Cortex of kidney (tissue), 1 donor: ENCODE measurements at places on chromosomes 5 and 9.

DNA sequence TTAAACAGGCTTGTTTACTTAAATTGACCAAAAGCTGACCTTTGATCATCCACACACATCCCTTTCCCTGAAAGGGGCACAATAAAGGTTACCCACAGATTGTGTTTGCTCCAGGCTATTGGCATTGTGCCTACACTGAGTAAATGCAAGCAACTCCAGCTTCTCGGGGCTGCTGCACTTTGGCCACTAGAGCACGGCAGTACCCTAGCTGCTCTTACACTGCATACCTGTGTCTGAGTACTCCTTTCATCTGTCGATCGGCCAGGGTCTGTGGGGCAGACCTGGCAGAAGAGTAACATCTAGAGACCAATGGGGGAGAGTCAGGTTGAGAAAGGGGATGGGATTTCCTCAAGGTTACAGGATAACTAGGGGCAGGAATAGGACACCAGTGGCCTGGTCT, 281.9 kb upstream of the NMUR2 start:
- no peak for DNase-seq

GRCh38 chr9:24572406-24572805, 26.7 kb upstream of the IZUMO3 start:
- no peak for DNase-seq

GRCh38 chr9:126165755-126166154, 160.9 kb upstream of the MVB12B start:
- DNase-seq = no peak

DNA sequence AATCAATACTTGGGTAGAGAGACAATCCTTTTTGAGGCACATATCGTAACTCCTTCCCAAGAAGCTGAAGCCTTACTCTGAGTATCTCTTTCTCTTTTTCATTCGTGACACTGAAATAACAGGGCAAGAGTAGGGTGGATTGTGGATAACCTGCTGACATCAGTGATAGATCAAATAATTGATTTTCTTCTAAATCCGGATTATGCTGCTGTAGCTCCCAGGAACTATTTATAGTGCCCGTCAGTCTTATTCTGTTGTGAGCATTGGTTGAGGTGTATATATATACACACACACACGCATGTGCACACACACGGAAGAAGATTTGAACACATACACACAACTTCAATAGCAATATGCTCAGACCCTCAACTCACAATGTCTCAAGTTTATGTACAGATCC, 43.2 kb upstream of the GLRA1 start:
- DNase-seq = no peak

DNA sequence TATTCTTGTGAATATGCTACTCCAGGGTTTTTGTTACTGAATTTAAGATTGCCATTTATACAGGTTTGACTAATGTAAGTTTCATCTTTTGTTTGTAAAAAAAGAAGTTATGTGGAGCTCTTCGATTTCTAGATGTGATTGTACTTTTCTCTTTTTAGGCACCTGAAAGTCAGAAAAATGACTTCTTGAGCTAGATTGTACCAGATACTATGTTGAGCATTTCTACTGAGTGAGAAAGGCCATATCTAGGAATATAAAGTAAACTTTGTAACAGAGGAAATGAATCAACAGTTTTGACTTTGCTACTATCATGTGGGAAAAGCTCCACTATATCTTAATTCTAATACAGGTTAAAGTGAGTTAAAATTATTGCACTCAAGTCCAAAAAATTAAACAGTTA, 25.1 kb downstream of the SMC5 start:
- DNase-seq = no peak

DNA sequence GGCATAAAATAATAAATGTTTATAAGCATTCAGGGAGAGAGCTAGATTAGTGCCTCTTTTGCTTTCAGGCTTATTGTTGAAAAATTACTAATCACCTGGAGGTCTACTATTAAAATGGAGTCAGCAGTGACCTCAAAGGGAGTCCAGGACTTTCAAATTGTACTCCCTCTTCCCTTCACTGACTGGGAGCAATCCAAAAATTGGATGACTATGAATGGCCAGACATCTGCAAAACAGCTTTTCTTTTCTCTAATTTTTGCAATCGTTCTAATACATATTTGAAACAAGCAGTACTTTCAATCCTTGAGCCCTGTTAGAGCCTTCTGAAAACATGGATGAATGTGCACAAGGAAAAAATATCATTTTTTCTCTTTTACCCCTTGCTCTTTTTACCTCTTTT, 461.8 kb downstream of the TMEM232 start:
- no peak for DNase-seq

DNA sequence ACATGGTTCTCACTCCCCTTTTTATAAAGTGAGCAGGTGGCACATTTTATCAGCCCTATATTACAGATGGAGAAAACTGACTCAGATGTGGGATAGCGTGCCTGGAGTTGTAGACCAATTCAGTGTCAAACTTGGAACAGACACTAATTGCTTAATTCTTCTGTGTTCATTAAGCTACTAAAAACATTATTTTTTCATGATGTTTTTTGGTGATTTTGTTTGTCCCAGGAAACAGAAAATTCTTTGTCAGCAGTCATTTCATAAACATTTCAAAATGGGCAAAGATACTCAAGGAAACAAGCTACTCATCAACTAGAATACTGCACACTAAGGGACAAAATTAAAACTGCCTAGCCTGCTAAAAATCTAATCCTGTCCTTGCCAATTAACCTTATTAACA, 2.2 kb downstream of the ABHD17B start:
- DNase-seq = no peak

DNA sequence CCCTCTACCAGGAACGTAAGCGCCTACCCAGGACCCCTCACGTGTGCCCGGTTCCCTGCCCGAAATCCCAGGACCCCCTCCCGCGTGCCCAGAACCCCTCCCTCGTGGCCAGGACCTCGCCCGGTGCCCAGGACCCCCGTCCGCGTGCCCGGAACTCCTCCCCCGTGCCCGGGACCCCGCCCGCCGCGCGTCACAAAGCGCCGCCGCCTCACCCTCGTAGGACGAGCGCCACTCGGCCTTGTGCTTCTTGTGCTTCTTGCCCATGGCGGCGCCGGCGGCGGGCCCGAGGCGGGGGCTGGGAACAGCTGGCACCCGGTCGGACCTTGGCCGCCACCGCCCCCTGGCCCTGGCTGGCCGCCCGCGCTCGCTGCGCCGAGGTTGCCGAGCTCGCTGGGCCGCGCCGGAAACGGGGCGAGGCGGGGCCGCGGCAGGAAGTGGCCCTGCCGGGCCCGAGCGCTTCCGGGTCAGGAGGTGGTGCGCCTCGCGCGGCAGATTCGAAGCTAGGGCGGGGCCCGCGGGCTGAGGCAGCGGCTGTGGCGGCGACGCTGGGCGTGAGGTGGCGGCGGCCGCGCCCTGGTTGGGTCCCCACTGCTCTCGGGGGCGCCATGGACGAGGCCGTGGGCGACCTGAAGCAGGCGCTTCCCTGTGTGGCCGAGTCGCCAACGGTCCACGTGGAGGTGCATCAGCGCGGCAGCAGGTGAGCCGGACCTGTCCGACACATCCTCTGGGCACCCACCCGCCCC, at the start of the genes BRD9 and TRIP13:
Gene BRD9, minus strand, starts transcription at position 408 of the 743 bp plus-strand sequence. Its CDS starts 144 bp downstream, at position 264.
Gene TRIP13, plus strand, starts transcription at position 491 of the 743 bp plus-strand sequence. Its CDS starts 115 bp downstream, at position 606.
- peak; percentile 59 for DNase-seq

GRCh38 chr9:133845440-133845839, 107.3 kb upstream of the SARDH start:
- DNase-seq = no peak

GRCh38 chr5:128984480-128984879, 19.2 kb downstream of the SLC27A6 start:
- DNase-seq = no peak

GRCh38 chr9:106961623-106962022, 98.7 kb downstream of the ZNF462 start:
- no peak for DNase-seq

- DNase-seq = no peak
Measured at GRCh38 chr5:142317753-142318152, 7.1 kb downstream of the SPRY4 start.

- DNase-seq = no peak
Measured at GRCh38 chr9:89880161-89880560, 275.3 kb downstream of the GADD45G start.

GRCh38 chr5:61467766-61468482, 135.9 kb downstream of the ZSWIM6 start:
- no peak for DNase-seq

GRCh38 chr9:137606005-137606621, 627 bp downstream of the ARRDC1 start:
- DNase-seq = no peak

DNA sequence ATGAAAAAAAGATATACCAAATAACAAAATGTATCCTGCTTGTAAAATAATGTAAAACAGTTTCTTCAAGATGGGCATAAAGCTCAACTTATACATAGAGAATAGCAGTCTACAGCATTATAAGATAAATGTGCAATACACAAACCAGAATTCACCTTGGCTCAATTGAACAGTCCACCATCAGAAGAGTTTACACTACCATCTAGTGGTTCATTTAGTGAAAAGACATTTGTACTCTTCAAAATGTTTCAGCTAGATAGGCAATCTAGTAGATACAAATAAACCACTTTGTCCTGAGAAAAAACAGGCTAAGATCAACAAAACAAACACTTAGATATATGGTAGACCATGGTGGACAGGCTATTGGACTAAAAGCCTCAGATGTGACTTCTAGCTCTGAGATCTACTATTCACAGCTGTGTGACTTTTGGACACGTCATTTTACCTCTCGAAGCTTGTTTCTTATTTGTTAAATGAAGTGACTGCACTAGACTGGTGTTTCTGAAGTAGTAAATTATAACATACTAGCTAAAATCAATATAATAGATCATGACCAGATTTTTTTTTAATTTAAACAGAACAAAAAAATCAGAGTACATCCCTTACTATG, 22.1 kb upstream of the TPD52L3 start:
- no peak for DNase-seq

GRCh38 chr5:66442951-66443445, 153.2 kb upstream of the MAST4 start:
- no peak for DNase-seq

- no peak for DNase-seq
Measured at GRCh38 chr9:89666364-89666763, 61.6 kb downstream of the GADD45G start.

- no peak for DNase-seq
Measured at GRCh38 chr5:115386657-115387056, 90.2 kb upstream of the CCDC112 start.

- DNase-seq = no peak
Measured at GRCh38 chr5:145341842-145342241, 493.3 kb downstream of the PRELID2 start.

GRCh38 chr5:66867618-66868322, 271.6 kb downstream of the MAST4 start:
- DNase-seq = no peak

DNA sequence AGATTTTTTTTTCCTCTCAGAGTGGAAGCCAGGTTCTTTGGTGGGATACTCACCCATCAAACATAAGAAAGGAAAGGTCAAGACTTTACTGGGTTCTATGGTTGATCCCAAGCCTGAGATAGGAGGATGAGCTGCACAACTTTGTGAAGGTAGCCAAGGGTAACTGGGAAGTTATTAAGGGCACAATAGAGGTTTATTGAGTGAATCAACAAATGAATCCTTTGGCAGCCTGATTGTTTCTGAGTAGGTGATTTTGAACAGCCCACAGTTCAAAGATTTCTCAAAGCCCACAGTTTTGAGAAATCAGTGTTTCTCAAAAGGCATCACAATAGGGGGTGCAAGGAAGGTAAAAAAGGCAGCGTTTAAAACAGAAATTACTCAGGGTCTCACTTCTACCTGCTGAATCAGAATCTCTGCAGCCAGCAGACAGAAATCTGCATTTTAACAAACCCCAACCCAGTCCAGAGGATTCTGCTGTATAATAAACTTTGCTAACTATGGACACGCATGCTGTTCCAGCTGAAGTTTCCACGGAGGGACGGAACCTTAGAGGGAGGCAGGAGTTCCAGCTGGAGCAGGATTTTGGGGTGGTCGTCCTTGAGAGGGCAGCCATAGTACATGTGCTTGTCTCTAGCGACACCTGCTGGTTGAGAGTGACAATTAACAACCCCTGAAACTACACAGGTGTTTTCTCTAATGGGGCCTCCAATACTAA, 32.7 kb upstream of the FSD1L start:
- DNase-seq = no peak

DNA sequence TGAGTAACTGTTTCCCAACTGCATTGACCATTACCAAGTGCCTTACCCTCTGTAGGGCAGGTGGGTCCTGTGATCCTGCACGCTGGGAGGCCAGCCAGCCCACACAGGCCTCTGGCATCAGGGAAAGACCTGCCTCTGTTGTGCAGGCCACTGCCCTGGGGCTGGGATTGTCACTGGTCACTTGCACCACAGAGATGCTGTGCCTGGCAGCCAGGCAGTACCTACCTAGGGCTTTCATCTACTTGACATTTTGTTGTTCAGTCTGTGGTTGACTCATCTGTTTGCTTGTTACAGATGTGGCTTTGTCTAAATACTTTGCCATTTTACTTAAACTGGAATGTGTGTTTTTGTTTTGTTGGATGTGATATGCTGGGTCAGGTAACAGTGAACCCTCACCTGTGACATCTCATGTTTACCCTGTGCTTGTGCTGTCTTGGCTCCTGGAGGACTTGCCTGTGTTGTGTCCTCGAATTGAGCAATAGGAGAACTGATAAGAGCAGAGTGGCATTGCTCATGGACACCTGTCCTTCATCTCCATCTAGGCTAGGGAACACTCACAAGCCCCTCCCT, 32.8 kb downstream of the SECISBP2 start:
- DNase-seq = no peak

DNA sequence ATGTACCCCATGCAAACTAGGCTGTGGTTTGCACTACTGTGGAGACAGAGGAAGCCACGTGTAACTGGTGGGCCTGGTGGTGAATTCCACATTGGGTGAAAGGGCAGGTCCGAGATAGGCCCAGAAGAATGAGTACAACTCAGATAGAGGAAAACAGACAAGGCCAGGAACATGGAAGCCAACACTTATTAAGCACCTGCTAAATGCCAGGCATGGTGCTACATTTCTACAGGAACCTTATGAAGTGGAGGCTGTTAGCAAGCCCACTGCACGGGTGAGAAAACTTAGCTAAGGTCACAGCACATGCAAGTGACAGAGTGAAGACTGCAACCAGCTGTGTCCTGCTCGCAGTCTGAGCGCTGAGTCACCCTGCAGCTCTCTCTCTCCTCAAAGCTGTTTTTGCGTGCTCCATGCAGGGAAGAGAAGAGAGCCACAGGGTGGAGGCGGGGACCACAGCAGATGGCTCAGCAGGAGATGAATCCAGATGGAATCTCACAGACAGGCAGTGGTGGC, 65.5 kb upstream of the SPTLC1 start:
- no peak for DNase-seq

DNA sequence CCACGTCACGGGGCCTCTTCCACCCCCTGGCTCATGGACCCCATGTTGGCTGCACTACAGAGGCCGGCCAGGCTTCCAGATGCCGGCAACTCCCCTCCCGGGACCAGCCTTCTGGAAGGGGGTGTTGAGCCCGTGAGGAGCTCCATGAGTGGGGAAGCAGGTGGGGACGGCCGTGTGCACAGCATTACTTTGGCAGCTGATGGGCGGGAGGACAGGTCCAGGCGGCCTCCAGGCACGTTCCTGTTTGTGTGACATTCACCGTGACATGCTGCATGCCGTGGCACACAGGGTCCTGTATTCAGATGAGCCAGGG, 29.1 kb upstream of the ABO start:
- no peak for DNase-seq

GRCh38 chr9:120941046-120941770, 14.6 kb upstream of the TRAF1 start:
- DNase-seq = no peak

- DNase-seq = no peak
Measured at GRCh38 chr5:42719034-42719433, 37.6 kb upstream of the CCDC152 start.
